Fibroblast of lung (primary cell): ENCODE measurements at places on chromosomes 7 and 10.

DNA sequence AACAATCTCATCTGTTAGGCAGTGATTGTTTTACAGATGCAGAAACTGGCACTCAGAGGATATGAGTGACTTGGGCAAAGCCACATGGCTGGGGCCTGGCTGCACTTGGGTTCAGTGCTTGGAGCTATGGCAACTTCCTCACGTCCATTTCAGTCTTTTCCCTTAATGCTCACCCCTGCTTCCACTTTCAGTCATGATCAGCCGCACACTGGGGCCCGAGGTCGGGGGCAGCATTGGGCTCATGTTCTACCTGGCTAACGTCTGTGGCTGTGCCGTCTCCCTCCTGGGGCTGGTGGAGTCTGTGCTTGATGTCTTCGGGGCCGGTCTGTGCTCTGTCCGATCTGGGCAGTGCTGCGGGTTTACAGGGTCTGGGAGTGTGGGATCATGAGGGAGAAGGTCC lies 3.0 kb downstream of the SLC12A9 start:
- H3K4me1 ChIP-seq: peaks cover 4% of the 10 kb centered on the region
- H3K36me3 ChIP-seq: peaks cover 5% of the 10 kb centered on the region
- no peaks in the 10 kb centered on the region for H3K27me3 ChIP-seq
- no peak overlapping the region for H3K27ac ChIP-seq
- DNase-seq: no peak

DNA sequence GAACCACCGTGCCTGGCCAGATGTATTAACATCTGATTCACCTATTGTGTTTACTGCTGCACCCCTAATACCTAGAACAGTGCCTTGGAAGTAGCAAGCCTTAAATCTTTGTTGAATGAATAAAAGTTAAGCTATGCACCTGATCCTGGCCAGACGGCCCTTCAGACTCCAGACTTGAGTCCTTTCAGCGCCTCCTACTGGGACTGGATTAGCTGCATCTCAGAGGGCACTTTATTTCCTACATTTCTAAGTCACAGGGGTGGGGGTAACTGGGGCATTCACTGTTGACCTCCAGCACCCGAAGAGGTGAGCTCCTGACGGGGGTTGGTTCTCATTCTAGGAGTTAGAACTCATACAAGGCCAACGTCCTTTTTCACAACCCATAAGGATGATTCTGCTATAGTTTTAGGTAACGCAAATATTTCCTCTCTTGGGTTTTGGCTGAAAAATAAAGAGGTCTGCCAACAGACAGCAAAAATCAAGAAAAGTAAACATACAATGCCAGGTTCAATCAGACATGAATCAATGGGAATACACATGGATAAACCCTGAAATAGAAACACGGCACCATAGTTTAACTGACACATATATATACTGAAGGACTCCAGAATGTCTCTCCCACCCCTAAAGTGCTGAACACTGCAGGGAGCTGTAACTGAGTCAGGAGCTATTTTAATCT lies 48.0 kb upstream of the DLG5 start:
- H3K36me3 ChIP-seq: peaks cover 10% of the 10 kb centered on the region
- no peaks in the 10 kb centered on the region for H3K27me3 ChIP-seq
- no peak overlapping the region for H3K4me3 ChIP-seq
- H3K4me1 ChIP-seq: peaks cover 8% of the 10 kb centered on the region
- no peak overlapping the region for H3K27ac ChIP-seq

- H3K36me3 ChIP-seq: no peaks in the 10 kb centered on the region
- no peak overlapping the region for H3K27ac ChIP-seq
- peaks cover 8% of the 10 kb centered on the region for H3K4me1 ChIP-seq
- H3K4me3 ChIP-seq: no peak overlapping the region
These were observed 43.1 kb downstream of the SYPL1 start for GRCh38 chr7:106068986-106069385.

- H3K27ac ChIP-seq: no peak overlapping the region
- H3K27me3 ChIP-seq: no peaks in the 10 kb centered on the region
- peak; percentile 10 for DNase-seq
- H3K36me3 ChIP-seq: no peaks in the 10 kb centered on the region
- H3K4me3 ChIP-seq: no peak overlapping the region
These were observed 258.5 kb upstream of the FERD3L start for GRCh38 chr7:19403691-19404090.

DNA sequence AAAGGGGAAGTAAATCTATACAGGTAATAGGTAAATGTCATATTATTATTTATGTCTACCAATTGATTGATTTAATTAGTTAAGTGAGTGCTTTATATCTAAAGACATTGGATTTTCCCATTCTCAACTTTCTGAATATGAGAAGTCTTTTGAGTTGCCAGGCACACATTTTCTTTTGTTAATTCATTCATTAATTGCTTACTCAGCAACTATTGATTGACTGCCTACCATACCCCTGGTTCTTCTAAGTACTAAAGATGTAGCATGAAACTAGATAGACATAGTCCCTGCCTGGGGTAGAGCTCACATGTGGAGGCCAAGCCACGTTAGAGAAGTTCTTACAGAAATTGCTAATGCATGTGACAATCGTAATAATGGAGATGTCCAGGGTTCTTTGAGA lies 253.1 kb upstream of the LYZL1 start:
- peaks cover 12% of the 10 kb centered on the region for H3K4me1 ChIP-seq
- no peaks in the 10 kb centered on the region for H3K36me3 ChIP-seq
- no peak overlapping the region for H3K27ac ChIP-seq

DNA sequence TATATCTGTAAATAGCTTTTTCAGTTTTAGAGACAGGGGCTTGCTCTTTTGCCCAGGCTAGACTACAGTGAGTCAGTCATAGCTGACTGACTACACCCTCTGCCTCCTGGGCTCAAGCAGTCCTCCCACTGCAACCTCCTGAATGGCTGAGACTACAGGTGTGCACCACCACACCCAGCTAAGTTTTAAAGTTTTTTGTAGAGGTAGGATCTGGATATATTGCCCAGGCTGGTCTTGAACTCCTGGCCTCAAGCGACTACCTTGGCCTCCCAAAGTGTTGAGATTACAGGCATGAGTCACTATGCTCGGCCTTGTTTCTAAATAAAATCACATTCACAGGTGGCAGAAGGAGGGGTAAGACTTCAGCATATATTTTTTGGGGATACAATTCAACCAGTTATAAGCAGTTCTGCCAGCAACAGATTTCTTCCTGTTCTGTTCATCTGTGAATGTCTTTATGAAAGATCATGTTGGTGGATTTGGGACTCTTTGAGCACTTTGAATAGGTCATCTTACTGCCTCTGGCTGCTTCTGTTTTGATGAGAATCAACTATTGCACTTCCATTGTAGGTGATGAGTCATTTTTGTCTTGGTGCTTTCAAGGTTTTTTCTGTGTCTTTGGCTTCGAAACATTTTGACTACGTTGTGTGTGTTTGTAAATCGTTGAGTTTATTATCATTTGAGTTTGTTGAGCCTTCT lies 15.7 kb downstream of the RBM33 start:
- H3K27me3 ChIP-seq: no peaks in the 10 kb centered on the region
- DNase-seq: peak; percentile 41
- H3K4me1 ChIP-seq: peaks cover under 1% of the 10 kb centered on the region
- H3K36me3 ChIP-seq: peaks cover 1% of the 10 kb centered on the region
- no peak overlapping the region for H3K4me3 ChIP-seq
- no peak overlapping the region for H3K27ac ChIP-seq

GRCh38 chr7:24457219-24457558 lies 116.1 kb upstream of the PALS2 start:
- no peak overlapping the region for H3K27ac ChIP-seq
- no peak for DNase-seq
- no peaks in the 10 kb centered on the region for H3K27me3 ChIP-seq
- H3K4me3 ChIP-seq: no peak overlapping the region
- H3K36me3 ChIP-seq: no peaks in the 10 kb centered on the region

GRCh38 chr7:36151921-36152755 lies 916 bp upstream of the EEPD1 start:
- no peaks in the 10 kb centered on the region for H3K4me1 ChIP-seq
- no peak for DNase-seq
- peak overlapping the region; percentile 43 for H3K4me3 ChIP-seq
- no peaks in the 10 kb centered on the region for H3K27me3 ChIP-seq

DNA sequence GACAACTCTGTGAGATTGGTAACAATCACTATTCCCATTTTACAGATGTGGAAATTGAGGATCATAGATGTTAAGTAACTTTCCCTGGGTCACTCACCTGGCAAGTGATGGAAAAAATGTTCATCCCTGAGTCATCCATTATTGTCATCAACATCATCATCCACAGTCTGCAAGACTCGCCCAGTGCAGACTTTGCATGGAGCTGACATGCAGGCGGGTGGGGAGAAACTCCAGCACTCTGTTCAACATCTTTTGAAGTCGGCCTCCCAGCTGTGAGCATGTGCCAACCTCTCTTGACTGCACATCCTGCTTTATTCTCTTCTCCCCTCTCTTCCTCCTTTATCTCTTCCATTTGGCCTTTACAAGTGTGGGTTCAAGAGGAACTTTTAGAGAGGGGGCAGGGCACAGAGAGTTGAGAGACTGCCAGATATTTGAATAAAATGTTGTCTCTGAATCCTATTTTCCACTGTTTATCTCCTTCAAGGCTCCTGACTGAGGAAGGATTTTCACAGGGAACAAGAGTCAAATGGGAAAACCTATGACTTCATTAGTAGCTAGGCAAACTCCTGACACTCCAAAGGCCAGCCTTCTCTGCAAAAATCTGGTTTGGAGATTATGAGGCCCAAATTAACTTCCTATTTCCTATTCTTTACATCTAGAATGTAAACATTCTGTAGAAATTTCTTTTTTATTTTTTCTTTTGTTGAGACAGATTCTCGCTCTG lies 283.7 kb upstream of the PODXL start:
- H3K27me3 ChIP-seq: no peaks in the 10 kb centered on the region
- no peak overlapping the region for H3K27ac ChIP-seq
- no peaks in the 10 kb centered on the region for H3K36me3 ChIP-seq
- H3K4me3 ChIP-seq: no peak overlapping the region
- no peak for DNase-seq

GRCh38 chr10:131514454-131514853 lies 202.9 kb upstream of the TCERG1L start:
- H3K4me1 ChIP-seq: no peaks in the 10 kb centered on the region
- H3K27ac ChIP-seq: no peak overlapping the region
- no peak overlapping the region for H3K4me3 ChIP-seq
- no peaks in the 10 kb centered on the region for H3K36me3 ChIP-seq
- DNase-seq: no peak

DNA sequence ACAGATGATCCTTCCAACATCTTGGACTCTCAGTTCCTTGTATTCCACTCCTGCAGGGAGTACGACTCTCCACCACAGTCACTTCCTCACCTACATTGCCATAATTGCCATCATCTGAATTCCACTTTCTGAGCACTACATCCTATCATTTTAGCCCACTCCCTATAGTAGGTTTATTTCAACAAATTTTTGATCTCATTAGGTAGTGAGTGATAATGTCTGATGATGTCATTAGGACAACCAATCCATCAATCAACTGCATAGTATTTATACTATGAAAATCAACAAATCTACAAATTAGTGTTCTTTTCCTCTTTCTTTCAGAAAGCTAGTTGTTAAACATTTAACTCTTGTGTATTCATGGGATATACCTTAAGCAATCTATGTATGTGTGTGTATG lies 13.7 kb upstream of the TRA2A start:
- H3K4me1 ChIP-seq: no peaks in the 10 kb centered on the region
- DNase-seq: no peak
- no peak overlapping the region for H3K27ac ChIP-seq
- H3K36me3 ChIP-seq: no peaks in the 10 kb centered on the region
- peaks cover 2% of the 10 kb centered on the region for H3K27me3 ChIP-seq
- no peak overlapping the region for H3K4me3 ChIP-seq

GRCh38 chr7:148588670-148589131 lies 1.9 kb upstream of the C7orf33 start:
- H3K36me3 ChIP-seq: no peaks in the 10 kb centered on the region
- H3K4me1 ChIP-seq: no peaks in the 10 kb centered on the region
- no peak overlapping the region for H3K27ac ChIP-seq
- H3K4me3 ChIP-seq: no peak overlapping the region
- peaks cover 2% of the 10 kb centered on the region for H3K27me3 ChIP-seq

GRCh38 chr7:78953090-78953489 lies 500.4 kb downstream of the MAGI2 start:
- no peaks in the 10 kb centered on the region for H3K36me3 ChIP-seq
- H3K4me3 ChIP-seq: no peak overlapping the region
- no peak for DNase-seq
- no peak overlapping the region for H3K27ac ChIP-seq

DNA sequence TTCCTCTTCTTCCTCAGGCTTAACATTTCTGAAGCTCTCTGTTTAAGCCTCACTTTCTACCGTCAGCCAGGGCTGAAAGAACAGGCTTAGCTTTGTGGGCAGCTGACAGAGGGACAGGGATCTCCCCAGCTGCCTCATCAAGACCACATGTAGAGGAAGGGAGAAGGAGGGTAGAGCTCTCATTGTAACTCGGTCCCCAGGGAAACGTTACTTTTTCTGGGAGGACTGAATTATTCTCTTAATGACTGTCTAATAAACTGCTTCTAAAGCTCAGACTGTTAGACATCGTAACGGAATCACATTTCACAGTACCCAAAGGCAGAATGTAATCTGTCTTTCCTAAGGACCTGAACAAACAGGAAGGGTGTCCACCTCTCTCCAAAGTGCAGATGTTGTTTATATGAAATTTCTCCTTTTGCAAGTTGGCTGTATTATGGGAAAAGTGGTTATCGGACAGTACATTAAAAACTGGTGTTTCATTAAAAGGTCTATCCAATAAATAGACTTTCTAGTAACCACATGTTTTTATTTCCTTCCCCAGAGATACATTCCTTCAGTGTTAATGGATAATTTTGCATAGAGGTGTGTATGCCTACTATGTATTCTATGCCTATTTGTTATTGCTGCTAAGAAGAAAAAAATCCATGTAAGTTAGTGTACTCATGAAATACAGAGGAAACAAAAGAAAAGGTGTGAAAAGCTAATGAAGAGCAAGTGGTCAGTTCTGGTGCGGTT lies 144.2 kb downstream of the CTTNBP2 start:
- H3K4me1 ChIP-seq: no peaks in the 10 kb centered on the region
- peaks cover 7% of the 10 kb centered on the region for H3K36me3 ChIP-seq
- no peak overlapping the region for H3K4me3 ChIP-seq
- no peak overlapping the region for H3K27ac ChIP-seq

DNA sequence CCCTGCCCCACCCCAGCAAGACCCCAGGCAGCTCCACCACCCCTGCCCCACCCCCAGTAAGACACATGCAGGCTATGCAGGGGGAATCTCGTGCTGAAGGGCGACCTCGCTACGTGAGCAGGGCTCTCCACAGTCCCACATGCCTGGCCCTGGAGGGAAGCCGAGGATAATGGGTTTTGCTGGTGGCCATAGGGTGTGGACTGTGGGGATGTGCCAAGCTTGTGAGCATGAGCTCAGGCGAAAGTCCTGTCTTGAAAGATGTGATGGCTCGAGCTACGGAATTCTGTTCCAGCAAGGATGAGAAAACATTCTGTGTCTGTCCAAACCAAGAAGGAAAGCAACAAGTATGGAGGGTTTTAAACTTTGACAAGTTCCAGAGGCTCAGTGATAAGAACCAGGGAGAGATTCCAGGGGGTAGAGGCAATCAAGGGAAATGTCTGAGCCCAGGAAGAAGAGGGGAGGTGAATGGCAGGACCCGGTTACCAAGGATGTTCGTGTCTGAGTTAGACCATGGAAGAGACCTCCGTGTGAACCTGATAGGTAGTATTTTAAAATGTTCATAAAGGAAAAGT lies 63.1 kb downstream of the PYROXD2 start:
- H3K4me3 ChIP-seq: no peak overlapping the region
- H3K27me3 ChIP-seq: no peaks in the 10 kb centered on the region
- no peaks in the 10 kb centered on the region for H3K36me3 ChIP-seq
- peaks cover 4% of the 10 kb centered on the region for H3K4me1 ChIP-seq

GRCh38 chr7:825386-825785 lies 6.9 kb upstream of the SUN1 start:
- peaks cover 17% of the 10 kb centered on the region for H3K4me1 ChIP-seq
- peak overlapping the region; percentile 77 for H3K27ac ChIP-seq
- H3K4me3 ChIP-seq: peak overlapping the region; percentile 2
